ENCODE measurements at places on chromosomes 5 and 9. TPM values are rescaled to one million over a fixed set of nuclear protein-coding genes. Genes with fewer than 3 reads are reported as not detected.
A peak's percentile ranks its signal among the peaks of the same experiment; 100 is the strongest.

The LRRC70 gene
- 0.68 TPM for total RNA-seq

The TIMD4 gene
- total RNA-seq, result not detected

The PCDHA1 gene
- total RNA-seq, result not detected

The HRH2 gene
- total RNA-seq, result not detected

The CHSY3 gene
- 1.9 TPM for total RNA-seq

The LHX3 gene
- not detected for total RNA-seq

The MTX3 gene
- 28.8 TPM for total RNA-seq

The TMEM252 gene
- 1.5 TPM for total RNA-seq

The C9orf152 gene
- not detected for total RNA-seq

The MRPS2 gene
- 68.0 TPM for total RNA-seq

GRCh38 chr5:77560677-77561263 is 68.7 kb upstream of the WDR41 start:
- DNase-seq, result peak; percentile 90

- peak; percentile 70 for DNase-seq
These were observed at the start of gene CCNO for GRCh38 chr5:55232985-55233928. Gene CCNO, minus strand, starts transcription at chr5:55233608. Its CDS starts 85 bp downstream, at chr5:55233523.

DNA sequence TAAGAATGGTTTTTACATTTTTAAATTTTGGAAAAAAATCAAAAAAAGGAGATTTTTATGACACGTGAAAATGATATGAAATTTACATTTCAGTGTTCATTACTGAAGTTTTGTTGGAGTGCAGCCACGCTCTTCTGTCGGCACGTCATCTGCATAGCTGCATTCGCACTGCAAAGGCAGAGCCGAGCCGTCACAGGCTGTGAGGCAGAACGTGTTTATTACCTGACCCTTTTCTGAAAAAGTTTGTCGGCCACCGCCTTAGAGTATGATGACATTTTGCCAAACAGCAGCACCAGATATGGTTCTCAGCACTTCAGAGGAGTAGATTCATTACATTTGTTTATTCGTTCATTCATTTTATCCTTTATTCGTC is 24.1 kb downstream of the HRH2 start:
- no peak for DNase-seq

DNA sequence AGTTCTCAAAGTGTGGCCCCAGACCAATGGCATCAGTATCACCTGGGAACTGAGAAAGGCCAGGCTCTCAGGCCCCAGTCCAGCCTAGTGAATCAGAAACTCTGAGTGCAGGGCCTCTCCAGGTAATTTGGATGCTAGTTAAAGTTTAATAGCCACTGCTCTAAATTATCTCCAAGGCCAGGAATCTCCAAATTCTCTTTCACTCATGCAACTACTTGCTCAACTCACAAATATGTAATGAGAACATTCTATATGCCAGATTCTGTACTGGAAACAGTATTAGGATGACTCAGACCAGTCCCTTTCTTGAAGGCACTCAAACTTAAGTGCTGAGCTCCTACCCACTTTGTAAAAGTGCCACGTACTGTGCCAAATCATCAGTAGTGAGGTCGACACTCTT is 84.6 kb downstream of the PAPPA start:
- DNase-seq, result no peak

DNA sequence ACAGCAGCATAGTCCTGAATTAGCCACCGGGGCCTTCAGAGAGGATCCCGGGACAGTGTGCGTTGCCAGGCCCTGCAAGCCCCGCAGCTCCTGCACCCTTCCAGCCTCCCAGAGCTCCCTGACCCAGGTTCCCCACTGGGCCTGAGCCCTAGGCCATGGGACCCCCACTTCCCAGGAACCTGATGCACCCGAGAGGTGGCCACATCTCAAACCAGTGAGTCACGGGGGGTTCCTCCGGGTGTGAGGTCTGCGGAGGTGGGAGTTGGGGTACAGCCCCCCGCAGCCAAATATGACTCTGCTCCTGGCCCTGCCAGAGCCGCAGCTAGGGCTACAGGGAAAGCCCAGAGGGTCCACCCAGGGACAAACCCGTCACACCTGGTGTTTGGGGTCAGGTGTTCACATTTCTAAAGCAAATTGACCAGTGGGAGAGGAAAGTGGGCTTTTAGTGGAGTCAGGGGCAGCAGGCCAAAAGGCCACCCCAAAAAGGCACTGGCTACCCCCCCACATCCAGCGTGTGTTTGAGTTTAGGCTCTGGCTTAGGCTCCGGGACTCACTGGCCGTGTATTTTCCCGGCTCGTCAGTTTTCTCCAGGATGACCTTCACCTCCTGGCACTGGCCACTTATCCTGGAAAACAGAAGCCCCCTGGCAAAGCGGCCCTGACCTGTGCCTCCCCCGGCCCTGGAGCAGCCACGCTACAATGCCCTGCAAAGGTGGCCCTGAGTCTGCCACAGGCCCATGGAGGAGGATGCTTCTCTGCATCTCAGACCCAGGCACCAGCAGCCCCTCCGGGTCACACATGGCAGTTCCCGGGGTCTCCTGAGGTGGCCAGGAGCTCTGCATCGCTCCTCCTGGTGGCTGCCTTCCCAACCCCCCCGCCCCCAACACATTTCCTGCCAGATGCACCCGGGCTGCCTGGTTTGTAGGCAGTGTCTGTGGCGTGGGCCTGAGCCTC is 17.4 kb upstream of the OBP2B start:
- no peak for DNase-seq

- no peak for DNase-seq
These were observed 166.6 kb upstream of the HCN1 start for GRCh38 chr5:45862763-45863162.

DNA sequence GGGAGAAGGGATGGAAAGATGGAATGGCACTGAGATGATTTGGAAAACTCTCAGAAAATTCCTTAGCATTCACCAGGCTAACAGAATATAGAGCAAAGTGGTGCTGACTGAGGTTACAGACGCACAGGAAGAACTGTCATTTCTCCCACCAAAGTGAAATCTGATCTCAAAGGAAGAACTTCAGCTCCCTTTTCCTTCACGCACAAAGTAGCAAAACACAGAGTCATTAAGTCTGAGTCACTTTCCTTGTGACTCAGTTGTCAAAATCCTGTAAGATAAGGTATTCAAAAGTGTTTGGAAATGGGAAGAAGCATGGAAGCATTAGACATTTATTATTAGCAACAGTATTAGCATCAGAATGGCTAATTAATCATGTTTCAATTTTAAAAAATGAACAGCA is 11.7 kb downstream of the MPDZ start:
- no peak for DNase-seq

DNA sequence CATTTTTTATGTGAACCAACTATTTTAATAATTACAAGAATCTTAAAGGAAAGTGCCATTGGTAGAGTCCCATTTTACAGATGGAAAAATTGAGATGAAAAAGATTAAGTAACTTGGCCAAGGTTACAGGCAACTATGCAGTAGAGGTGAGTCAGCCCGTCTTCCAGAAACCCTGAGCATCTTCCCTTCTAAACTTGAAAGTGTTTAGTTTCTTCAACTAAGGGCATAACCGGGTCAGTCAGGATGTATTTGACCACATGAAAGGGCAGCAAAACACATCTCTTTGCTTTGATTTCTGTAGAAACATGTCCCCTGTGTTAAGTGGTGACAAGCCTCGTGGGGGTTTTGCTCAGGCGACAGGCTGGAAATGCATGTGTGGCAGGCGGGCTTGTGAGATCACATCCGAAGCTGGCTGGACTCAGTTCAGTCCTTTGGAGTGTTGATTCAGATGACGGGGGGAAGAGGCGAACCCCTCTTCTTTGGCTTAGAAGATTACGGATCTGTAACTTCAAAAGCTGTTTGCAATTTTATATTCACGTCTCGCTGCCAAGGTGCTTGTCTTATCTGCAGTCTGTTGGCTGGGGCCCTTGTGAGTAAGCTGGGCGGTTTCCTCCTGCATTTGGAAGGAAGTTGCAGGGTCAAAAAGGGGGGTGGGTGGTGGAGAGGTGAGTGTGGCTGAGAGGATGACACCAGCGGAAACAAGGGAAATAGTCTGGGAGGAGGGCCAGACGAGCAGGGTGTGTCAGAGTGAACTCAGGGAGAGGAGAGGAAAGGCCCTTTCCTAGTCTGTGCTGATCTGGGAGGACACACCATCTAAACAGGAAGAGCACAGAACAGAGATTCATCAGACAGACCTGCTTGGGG is 78.9 kb upstream of the RPS23 start:
- DNase-seq, result no peak

GRCh38 chr5:38996123-38996522 is 78.1 kb downstream of the RICTOR start:
- peak; percentile 22 for DNase-seq

- no peak for DNase-seq
These were observed 122.8 kb downstream of the TMEM161B start for GRCh38 chr5:88145611-88146467.

- DNase-seq, result no peak
These were observed 130.8 kb downstream of the C9orf152 start for GRCh38 chr9:110076894-110077725.

DNA sequence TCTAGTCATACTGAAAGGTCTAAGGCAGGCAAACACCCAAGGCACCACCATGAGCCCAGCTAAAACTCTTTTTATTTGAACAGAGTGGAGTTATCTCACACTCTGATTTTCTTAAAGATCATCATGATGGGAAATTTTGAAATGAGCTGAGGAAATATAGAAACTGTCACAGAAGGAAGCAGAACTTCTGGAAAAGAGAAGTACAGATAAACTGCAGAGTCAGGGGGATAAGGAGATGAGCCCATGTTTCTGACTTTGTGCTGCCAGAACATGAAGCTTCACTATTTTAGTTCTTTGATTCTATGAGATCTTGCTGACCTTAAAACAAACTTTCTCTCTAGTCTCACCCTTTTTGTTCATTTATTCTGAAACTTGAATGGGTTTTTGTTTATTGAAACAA is 406.5 kb upstream of the EDIL3 start:
- DNase-seq, result no peak

GRCh38 chr5:107869438-107870115 is 198.8 kb upstream of the EFNA5 start:
- no peak for DNase-seq

DNA sequence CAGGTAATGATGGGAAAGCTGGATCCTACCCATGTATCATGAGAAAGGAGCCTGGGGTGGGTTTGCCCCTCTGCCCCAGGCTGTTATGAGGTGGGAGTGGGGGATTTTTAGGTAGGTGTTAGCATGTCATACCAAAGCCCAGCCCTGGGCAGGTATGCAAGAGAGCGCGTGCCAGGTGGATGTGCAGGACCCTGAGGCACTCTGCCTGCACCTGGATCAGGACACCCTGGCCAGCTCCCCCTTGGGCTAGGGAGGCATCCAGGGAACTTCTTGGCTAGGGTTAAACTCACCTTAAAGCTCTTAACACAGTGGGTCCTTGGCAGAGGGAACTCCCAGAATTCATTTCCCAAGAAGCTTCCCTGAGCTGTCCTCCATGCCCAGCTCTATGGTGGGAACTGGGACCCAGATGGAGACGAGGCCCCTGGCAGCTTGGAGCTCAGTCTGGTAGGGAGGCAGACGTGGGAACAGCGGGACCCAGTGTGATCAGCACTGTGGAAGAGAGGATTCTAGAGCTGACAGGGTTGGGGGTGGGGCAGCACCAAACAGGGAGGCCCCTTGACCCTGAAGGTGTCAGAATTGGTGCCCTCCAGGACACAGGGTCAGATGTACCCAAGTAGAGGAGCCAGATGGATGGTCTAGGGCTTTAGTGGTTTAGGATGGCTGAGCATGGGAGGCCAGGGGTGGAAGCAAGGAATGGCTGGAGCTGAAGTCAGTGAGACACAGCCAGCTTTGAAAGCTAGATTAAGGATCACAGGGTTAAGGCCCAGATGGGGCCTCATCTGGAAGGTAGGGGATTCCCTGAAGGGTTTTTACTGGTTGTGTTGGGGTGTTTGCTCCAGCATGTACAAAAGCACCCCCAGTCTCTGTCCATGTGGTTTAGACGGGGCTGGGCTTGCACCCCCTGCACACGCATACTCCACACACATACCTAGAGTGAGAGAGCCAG is 2.2 kb upstream of the PRR7 start:
- DNase-seq, result no peak

DNA sequence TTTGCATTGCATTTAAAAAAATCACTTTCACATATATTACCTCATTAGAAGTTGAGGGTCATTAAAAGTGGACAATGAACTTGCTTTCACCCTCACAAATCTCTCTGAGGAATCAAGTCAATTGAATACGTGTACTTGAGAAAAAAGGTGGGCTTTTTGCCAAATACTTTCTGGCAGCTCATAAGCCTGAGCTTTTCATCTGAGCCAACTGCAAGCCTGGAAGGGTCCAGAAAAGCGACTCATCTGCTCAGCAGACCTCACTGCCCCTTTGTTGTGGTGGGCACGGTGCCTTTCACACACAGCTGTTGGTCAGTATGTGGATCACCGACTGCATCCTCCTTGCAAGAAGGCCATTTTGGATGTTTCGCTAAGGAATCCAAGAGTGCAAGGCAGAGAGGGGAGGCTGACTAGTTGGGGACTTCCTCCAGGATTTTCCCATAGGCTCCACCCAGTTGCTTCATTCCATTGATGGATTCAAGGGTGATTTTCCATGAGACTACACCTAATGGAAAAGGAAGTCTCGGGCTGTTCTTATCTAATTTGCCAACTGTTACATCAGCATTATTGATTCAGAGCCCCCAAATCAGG is 564.7 kb downstream of the PDE4D start:
- peak; percentile 91 for DNase-seq

GRCh38 chr5:112119508-112119907 is 299.6 kb downstream of the EPB41L4A start:
- no peak for DNase-seq

- DNase-seq, result no peak
These were observed 108.5 kb downstream of the NFIB start for GRCh38 chr9:14205463-14205862.

- no peak for DNase-seq
These were observed 376.4 kb downstream of the CTNND2 start for GRCh38 chr5:11527652-11528349.

DNA sequence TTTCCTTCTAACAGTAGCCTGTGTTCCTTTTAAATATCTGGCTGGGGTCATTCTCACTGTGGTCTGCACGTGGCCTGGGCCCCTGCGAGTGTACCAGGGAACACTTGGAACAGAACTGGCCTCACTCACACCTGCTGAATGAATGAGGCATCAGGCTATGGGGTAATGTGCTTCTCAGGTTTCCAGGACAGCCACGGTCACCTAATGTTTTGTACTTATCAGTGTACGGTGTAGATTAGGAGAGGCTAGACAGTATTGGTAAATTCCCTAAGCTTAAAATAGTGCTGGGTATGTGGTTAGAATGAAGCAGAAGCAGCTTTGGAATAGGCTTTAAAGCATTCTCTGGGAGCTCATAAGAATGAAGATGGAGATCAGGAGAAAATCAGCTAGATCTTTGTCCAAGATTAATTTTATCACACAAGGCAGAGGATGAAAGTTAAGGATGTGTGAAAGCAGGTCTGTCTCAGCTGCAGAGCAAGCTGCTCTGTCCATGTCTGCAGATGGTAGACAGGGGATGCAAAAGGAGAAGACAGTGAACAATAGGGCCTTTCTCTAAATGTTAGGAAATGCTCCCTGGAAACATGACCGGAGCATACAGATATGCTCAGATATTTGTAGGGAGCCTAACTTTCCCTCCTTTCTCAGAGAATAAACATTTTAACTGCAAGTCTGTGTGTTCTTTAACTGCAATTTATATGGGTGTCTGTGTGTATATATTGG is 267.5 kb downstream of the NR3C1 start:
- no peak for DNase-seq

DNA sequence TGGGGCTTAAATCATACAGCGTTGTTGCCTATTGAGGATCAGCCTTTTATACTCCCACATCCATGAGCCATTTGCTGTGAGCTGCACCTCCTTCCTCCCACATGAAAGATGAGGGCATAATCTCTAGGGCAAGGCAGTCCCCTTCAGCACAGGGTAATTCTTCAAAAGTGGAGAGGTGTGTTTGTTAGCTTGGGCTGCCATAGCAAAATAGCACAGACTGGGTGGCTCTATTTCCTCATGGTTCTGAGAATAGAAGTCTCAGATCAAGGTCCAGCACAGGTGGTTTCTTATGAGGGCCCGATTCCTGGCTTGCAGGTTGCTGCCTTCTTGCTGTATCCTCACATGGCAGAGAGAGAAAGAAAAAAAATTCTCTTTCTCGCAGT is 121.8 kb upstream of the SLC12A2 start:
- DNase-seq, result no peak

Measured in SJCRH30 (cell line).